Cortex of kidney (tissue), 1 donor: ENCODE measurements at places on chromosomes 11 and 22.

GRCh38 chr11:111409915-111410314 lies 30.8 kb upstream of the POU2AF1 start:
- no peak for DNase-seq

GRCh38 chr11:101010899-101011298 lies 118.7 kb downstream of the PGR start:
- no peak for DNase-seq

GRCh38 chr11:65442842-65443331 lies 20.3 kb downstream of the NEAT1 start:
- DNase-seq = no peak

- no peak for DNase-seq
Observed at GRCh38 chr11:106086135-106086534, 8.7 kb downstream of the AASDHPPT start.

- no peak for DNase-seq
Observed at GRCh38 chr22:42300259-42301076, 30.0 kb upstream of the TCF20 start.

DNA sequence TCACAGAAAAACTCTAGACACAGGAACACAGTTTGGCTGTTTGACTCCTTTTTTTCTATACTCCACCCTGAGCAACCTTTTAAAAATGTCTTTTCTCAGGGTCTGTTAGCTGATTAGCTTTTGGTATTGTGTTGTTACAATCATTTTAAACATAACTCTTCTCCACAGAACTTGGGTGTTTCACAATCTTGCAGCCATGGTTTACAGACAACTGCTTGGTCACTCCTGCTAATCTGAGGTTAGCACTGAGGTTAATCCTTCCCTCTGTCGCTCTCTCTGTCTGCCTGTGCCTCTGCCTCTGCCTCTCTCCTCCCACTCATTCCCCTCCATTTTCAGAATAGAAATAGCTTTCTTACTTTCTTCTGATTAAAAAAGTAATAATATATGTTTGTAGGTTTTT lies 62.4 kb upstream of the ZBED5 start:
- no peak for DNase-seq

GRCh38 chr11:15341587-15341986 lies 226.9 kb downstream of the INSC start:
- no peak for DNase-seq

DNA sequence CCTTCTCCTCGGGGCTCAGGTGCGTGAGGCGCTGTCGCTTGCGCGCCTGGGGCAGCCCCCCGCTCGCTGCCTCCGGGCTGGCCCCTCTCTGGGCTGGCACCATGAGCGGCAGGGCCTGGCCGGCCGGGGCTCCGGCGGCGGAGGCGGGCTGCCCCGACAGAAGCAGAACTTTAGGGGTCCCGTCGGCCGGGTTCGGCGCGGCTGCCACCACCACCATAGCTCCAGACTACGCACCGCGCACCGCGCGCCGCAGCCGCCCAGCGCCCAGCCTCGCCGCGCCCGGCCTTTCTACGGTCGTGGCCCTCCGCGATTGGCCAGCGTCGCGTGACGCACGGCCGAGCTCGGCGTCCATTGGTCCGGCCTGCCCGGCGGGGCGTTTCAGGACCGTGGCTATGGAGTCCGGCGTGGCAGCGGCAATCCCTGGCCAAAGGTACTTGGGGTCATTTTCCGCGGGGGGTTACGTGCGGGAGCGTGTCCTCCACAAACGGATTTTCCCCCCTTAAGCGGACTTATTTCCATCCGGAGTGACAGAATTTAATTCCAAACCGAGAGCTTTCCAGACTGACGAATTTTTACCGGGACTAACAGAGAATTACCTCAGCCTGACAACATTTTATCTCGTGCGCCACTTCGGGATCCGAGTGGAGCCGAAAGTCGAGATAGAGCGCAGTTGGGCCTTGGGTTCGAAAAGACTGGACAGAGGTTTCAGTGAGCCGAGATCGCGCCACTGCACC lies at the start of gene XBP1:
Gene XBP1 (minus strand): TSS at position 262 of the 734 bp plus-strand sequence.
- peak; percentile 88 for DNase-seq

DNA sequence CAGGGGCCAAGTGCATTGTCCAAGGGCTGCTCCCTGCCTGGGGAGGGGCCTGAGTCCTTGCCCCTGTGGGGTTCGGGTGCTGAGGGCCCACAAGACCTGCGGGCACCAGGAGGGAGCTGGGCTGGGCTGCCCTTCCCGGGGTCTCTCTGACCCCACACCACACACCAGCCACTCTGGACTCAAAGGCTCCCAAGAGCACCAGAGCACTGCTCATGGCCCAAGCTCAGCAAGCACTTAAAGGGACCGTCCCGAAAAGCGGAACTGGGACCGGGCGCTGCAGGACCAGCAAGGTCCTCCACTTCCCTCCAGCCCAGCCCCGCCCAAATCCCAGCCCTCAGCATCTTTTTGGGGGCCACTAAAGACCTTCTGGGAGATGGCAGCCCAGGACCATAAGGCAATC lies 5.3 kb downstream of the LSP1 start:
- DNase-seq = no peak

GRCh38 chr11:128955636-128956035 lies 13.0 kb upstream of the TP53AIP1 start:
- DNase-seq = no peak

DNA sequence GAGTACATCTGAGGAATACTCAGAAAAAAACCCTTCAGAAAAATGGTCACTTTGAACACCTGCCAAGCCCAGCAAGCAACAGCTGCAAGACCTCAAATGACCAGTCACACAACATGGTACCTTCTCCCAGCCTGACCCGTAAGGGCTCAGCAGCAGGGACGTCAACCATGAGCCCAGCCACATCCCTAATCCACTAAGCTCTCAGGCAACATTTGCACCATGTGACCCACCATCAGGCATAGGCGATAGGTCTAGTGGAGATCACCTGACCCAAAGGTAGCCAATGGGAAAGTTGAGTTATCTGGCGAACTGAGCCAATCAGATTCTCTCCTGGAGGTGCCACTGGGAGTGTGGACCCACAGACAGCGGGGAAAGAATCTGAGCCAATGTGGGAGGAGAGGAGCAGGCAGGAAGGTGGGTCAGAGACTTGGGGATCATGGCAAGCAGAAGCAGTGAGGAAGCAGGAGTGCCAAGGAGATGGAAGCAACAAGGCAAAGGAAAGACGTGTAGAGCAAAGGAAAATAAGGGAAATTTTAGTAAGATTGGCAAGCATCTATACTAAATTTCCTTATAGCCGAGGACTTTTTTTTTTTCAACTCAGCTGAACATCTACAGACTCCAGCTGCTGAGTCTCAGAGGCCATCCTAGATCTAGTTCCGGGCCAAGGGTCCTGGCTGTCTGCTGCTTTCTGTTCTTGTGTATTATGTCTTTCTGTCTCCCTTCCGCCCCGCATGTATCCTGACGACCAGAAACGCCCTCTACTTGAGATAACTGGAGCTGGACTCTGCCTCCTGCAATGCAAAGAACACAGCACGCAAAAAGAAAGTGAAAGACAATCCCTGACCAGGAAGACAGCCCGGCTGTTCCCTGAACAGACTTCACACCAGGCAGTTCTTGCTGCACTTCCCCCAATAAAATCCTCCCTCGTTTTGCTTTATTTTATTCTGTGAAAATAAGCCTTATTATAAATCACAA lies 11.0 kb upstream of the PLAAT2 start:
- DNase-seq = no peak

- DNase-seq = no peak
Observed at GRCh38 chr11:86885311-86885710, 69.9 kb downstream of the FZD4 start.

DNA sequence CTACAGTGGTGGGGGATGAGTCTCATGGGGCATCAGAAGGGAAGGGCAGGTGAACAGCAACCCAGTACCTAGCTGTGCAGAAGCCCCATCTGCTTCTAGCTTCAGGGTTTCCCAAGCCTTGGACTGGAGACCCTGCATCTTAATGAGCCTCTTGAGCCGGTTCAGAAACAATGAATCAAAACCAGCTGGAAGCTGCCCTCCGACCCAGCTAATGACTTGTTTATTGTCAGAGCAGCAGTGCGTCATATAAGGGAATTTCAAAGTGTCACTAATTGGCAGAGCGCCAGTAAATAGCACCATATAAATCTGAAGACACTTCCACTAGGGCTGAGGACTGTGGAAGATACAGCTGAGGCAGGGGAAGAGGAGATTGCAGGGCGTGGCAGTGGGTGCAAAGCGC lies 57.5 kb downstream of the RPUSD4 start:
- DNase-seq = no peak

- DNase-seq = no peak
Observed at GRCh38 chr22:41302811-41303210, 1.5 kb downstream of the ZC3H7B start.

DNA sequence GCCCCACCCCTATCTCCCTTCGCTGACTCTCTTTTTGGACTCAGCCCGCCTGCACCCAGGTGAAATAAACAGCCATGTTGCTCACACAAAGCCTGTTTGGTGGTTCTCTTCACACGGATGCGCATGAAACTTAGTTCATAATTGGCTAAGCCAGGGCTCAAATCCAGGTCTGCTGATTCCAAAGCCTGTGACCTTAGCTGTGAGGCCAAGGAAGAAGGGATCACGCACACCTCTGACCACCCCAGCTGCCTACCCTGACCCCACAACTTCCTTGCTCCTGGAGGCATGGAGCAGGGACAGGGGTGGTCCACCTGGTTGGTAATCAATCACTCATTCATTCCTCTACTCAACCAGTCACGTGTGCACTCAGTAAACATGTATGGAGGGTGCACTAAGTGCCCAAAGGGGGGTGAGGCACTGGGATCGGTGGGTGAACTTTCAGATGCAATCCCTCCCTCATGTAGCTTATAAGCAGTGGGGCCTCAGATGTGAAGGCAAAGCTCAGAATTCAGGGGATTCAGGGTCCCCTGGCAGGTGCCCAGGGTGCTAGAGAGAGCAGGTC lies 10.3 kb downstream of the FXYD2 start:
- DNase-seq = no peak

- DNase-seq = no peak
Observed at GRCh38 chr11:119903389-119903788, 174.4 kb upstream of the NECTIN1 start.

GRCh38 chr11:92457250-92457649 lies 232.6 kb downstream of the FAT3 start:
- no peak for DNase-seq

GRCh38 chr11:63876616-63877015 lies 37.7 kb downstream of the MARK2 start:
- no peak for DNase-seq

DNA sequence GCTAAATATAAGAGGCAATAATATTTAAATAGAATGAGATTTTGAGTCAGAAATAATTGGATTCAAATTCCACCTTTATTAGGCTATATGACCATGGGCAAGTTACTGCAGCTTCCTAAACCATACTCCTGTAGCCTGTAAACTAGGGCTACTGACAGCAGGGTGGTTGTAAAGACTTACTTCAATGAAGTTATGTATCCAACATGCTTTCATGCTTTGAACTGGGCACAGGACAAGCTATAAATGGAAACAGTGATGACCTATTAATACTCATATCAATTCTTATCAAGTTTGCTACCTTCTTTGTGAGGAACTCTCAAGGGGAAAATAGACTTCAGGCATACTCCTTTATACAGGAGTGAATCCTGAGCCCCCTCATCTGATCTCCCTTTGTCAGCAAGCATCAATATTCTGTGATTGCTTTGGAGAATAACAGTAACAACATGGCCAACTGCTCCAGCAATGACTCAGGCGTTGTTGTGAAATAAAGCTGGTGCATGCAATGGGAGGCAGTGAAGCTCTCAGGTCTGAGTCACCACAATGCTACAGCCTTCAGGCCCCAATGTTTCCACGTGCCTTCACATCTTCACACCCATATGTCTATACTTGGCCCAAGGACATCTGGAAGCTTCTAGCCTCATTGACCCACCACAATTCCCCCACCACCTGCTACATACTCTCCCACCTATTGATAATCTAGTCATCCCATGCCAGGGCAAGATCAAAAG lies 102.5 kb downstream of the KCNA4 start:
- no peak for DNase-seq

- no peak for DNase-seq
Observed at GRCh38 chr11:119509282-119509841, 86.4 kb upstream of the THY1 start.

DNA sequence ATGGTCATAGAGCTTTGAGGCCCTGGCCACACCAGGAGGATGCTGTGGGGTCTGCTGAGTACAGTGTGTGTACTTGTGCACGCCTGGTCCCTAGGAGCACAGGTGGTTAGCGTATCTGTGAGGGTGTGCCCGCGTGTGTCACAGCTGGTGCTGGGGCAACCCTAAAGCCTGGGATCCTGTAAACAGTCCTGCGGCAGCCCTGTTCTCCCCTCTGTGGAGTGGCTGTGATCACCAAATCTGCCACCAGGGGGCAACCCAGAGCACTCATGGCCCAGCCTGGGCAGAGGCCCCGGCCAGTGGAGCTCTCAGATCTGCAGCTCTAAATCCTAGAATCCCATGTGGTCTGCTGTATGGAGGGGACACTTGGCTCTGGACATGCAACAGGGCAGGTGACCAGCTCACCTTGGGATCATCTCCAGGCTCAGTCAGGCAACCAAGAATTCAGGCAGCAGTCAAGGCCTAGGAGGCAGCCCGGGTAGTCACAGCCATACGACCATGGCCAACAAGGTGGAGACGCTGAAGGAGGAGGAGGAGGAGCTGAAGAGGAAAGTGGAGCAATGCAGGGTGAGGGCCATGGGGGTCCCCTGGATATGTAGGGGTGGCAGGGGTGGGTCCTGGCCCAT lies 3.9 kb downstream of the SH3BP1 start:
- DNase-seq = no peak

DNA sequence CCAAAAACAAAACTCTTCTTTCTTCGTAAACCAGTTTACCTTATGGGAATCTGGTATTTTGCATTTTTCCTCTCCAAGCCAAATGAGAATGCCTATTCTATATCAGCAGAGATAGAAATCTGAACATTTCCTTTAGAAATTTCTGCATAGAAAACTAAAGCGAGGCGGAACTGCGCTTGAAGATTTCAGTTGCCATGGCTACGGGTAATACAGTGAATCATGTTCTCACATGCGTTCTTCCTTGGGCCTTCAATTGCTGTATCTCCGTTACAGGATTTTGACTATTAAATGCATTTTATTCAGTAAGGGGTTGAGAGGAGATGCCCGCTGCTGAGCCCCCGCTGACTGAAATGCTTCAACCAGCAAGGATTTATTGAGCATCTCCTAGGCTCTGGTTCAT lies 108.2 kb upstream of the CRYBB3 start:
- DNase-seq = no peak

GRCh38 chr11:9053316-9054035 lies 37.9 kb downstream of the SCUBE2 start:
- no peak for DNase-seq

GRCh38 chr11:116692318-116693101 lies 80.3 kb downstream of the BUD13 start:
- DNase-seq = no peak

- DNase-seq = no peak
Observed at GRCh38 chr11:76217653-76218160, 11.4 kb upstream of the WNT11 start.

- DNase-seq = no peak
Observed at GRCh38 chr11:134258577-134258976, 5.2 kb downstream of the ACAD8 start.

DNA sequence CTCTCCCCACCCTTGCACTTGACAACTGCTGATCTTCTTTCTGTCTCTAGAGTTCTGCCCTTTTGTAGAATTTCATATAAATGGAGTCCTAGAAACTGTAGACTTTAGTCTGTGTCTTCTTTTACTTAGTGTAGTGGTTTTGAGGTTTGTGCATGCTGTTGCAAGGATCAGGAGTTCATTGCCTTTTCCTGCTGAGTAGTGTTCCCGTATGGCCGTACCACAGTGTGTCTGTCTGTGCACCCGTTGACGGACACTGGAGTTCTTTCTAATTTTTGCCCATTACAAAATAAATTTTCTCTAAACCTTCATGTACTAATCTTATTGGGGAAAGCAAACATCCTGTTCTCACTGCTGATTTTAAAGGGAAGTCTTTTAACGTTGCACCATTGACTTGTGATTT lies 138.1 kb downstream of the TBC1D22A start:
- no peak for DNase-seq
